ENCODE measurements at places on chromosomes 11 and 22. TPM values are rescaled to one million over a fixed set of nuclear protein-coding genes. Genes with fewer than 3 reads are reported as not detected.

- no peak for DNase-seq
These were observed 425.3 kb upstream of the B3GAT1 start for GRCh38 chr11:134837166-134837886.

- peak; percentile 55 for DNase-seq
These were observed at the start of gene PLAAT5 for GRCh38 chr11:63490551-63491239. TSS of gene PLAAT5 (minus strand) at chr11:63491167. CDS start at chr11:63491034, 133 bp downstream.

SLC17A6 gene
- not detected for total RNA-seq

DNA sequence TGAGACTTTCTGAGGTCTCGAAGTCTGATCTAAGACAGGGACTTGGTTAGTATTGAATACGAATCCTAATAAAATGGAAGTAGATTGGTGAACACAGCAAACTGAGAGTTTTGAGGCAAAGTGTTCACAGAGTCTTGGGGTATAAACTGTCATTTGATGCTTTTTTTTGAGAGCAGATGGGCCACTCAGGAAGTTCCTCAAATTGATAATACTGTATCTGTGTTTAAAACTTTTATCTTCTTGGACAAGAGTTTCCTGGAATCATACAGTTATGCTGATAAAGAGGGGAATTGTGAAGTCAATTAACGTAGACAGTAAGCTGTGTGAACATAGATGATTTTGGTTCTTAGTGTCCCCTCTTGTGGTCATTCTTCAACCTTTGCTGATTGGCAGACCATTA lies 80.0 kb upstream of the CLPB start:
- DNase-seq = no peak

GRCh38 chr11:5007561-5007960 lies 12.9 kb downstream of the OR51L1 start:
- DNase-seq = no peak

DNA sequence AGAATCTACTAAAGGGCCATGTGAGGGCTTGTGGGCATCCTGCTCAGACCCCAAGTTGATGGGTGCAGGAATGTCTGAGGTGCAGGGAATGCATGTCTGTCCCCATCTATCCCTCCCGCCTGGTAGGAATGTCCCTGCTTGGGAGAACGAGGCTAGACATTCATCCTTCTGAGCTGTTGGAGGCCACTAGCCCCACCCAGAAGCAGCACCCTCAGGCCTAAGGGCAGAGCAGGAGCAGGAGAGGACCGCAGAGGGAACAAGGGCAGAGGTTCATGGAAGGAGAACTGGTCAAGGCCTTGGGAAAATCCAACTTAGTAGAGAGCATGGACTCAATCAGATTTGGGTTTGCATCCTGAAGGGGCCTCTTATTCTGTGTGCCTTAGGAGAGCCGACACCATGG lies 22.1 kb upstream of the LMO1 start:
- no peak for DNase-seq

GRCh38 chr11:47756208-47756607 lies 10.9 kb downstream of the FNBP4 start:
- DNase-seq = no peak

DNA sequence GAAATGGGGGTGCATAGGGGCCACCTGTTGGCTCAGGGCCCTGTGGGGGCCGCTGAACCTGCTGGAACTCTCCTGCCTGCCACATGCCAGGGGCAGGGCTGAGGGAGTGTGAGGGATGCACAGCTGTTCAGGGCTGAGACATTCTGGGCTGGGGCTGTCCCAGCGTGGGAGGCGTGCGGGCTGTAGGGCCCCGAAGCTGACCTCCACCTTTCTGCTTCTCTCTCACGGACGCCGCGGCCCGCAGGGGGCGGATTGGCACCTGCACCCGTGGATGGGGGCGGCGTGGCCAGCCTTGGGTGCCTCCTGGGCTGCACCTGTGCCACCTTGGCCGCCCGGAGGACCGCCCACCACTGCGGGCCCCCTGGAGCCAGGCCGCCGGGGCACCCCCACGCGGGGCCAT lies 4.1 kb downstream of the CCDC188 start:
- DNase-seq = no peak

- DNase-seq = no peak
These were observed 126.6 kb upstream of the FIBIN start for GRCh38 chr11:26867286-26867685.

GNAZ gene
- 0.22 TPM for total RNA-seq

DNA sequence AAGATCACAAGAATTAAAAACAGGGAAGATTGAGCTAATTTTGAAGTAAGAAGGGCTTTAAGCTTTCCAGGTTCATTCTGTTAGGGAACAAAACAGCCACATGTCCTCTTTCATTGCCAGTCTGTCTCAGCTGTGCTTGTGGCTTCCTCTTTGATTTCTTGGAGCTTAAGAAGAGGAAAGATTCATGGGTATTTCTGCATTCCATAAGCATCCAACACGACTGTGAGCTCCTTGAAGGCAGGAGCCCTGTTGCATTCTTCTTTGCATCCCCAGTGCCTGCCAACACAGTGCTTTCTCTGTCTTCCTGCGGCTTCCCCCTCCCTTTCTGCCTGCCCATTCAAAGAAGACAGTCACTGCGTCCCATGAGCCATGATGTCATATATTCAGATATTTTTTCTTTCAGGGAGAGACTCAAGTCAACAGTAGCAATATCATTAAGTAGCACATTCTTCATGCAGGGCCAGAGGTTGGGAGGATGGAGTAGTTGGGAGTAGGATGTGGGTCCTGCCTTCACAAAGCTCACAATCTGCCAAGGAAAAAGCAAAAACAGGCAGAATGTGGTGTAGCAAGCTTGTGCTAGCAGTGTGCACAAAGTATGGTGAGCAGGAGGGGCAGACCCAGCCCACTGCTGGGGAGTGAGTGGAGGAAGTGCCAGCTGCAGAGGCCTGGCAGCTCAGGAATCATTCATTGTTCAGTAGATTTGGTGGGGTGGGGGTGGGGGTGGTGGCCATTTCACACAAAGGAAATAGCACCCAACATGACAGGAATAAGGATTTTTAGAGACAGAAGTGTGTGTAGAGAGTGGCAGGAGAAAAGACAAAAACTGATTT lies 162.1 kb upstream of the RASSF10 start:
- no peak for DNase-seq

DNA sequence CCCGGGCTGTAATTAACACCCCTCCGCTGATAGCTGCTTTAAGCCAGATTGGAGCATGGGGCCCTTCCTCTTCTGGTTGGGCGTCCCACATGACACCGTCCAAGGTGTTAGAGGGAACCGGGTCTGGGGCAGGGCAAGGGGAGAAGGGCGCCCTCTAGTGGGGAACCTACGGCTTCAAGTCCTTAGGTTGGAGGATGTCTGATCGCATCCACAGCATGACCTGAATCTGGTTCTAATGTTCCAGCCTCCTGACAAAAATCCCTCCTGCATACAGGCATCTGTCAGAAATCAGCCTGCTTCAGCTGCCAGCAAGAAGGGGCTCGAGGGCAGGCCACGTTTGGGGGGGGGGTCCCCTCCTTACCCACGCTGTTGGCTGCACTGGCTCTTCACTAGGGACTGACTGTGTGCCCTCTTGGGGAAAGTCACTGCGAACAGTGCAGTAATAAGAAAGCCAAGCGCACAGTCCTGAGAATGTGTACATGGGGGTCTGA lies 94.2 kb upstream of the TBCEL start:
- peak; percentile 46 for DNase-seq

- peak; percentile 51 for DNase-seq
These were observed 63.4 kb downstream of the FLI1 start for GRCh38 chr11:128757235-128757711.

GRCh38 chr22:42945736-42946135 lies 69.2 kb downstream of the PACSIN2 start:
- DNase-seq = no peak
